Articular chondrocyte of knee joint (primary cell): ENCODE measurements at places on chromosomes 6 and 20. TPM values are rescaled to one million over a fixed set of nuclear protein-coding genes. Genes with fewer than 3 reads are reported as not detected.

Gene ISM1
- 16.2 and 32.1 TPM in 2 replicates for total RNA-seq

Gene UST
- 24.7 and 33.0 TPM in 2 replicates for total RNA-seq

Gene PCSK2
- total RNA-seq, result 0.13 TPM in 1 of 2 replicates, not detected in the other

Gene TNFRSF6B
- total RNA-seq, result 2.9 and 5.4 TPM in 2 replicates

Gene MYH7B
- total RNA-seq, result 0.11 and 0.13 TPM in 2 replicates

Gene PRL
- 0.11 TPM in 1 of 2 replicates, not detected in the other for total RNA-seq

Gene SRSF12
- 0.52 and 0.65 TPM in 2 replicates for total RNA-seq

Gene HMGA1
- 16.1 and 37.1 TPM in 2 replicates for total RNA-seq

Gene C20orf202
- not detected in 2 replicates for total RNA-seq

Gene FAM83C
- under 0.01 and 0.11 TPM in 2 replicates for total RNA-seq

Gene OXT
- not detected in 2 replicates for total RNA-seq

Gene CCDC28A
- total RNA-seq, result 12.8 and 17.8 TPM in 2 replicates

Gene RPS6KA2
- total RNA-seq, result 161 and 167 TPM in 2 replicates

Gene IL20RA
- total RNA-seq, result 0.26 and 0.43 TPM in 2 replicates

Gene HLA-G
- 0.11 and 0.13 TPM in 2 replicates for total RNA-seq

Gene FNDC1
- total RNA-seq, result 30.5 and 34.9 TPM in 2 replicates

Gene CRISP2
- not detected in 2 replicates for total RNA-seq
